ENCODE measurements at places on chromosomes 16 and 17. TPM values are rescaled to one million over a fixed set of nuclear protein-coding genes. Genes with fewer than 3 reads are reported as not detected.
A peak's percentile ranks its signal among the peaks of the same experiment; 100 is the strongest.

DNA sequence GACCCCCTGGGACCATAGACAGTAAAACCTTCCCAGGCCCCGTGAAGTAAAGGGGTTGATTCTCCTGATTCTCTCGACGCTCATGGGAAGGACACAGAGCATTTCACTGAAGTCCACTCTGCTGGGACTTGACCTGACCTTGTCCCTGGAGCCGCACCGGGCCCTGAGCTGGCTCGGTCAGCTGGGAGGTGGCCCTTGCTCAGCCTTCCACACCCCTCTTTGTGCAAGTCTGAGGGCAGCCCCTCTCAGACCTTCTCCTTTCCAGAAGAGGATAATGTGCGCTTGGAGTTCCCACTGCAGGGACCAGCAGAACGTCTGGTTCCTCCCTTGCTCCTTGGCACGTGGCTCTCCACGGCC is 115.5 kb downstream of the RAP1GAP2 start:
- no peaks in the 10 kb centered on the region for H3K36me3 ChIP-seq
- no peaks in the 10 kb centered on the region for H3K27me3 ChIP-seq
- H3K4me1 ChIP-seq, result peaks cover 6% of the 10 kb centered on the region
- DNase-seq, result no peak
- no peak overlapping the region for H3K4me3 ChIP-seq
- no peak overlapping the region for H3K27ac ChIP-seq

- no peaks in the 10 kb centered on the region for H3K4me1 ChIP-seq
- no peak for DNase-seq
- H3K27ac ChIP-seq, result no peak overlapping the region
- no peak overlapping the region for H3K4me3 ChIP-seq
Observed at GRCh38 chr16:11398136-11398535, 52.9 kb downstream of the RMI2 start.

DNA sequence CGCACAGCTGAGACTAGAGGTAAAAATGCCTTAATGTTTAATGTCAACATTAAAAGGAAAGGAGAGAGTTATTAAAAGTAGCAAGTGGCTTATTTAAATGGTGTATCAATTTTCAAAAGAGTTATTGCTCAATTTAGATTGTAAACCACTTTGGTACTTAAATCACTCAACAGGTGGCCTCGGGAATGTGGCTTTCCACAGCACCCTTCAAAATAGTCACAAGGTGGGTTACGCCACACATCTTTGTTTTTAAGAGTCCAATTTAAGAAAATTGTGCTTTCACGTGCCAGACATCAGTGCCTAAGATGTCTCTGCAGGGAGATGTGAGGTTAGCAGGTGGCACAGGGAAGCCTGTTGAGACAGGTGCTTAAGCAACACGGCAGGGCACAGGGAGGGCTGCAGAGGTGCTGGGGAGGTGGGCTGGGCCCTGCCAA is 27.5 kb upstream of the ADCY7 start:
- peaks cover 8% of the 10 kb centered on the region for H3K27me3 ChIP-seq
- DNase-seq, result no peak
- H3K27ac ChIP-seq, result no peak overlapping the region
- H3K4me3 ChIP-seq, result no peak overlapping the region

- peaks cover 53% of the 10 kb centered on the region for H3K4me1 ChIP-seq
- peak; percentile 4 for DNase-seq
- H3K36me3 ChIP-seq, result no peaks in the 10 kb centered on the region
Observed at GRCh38 chr16:4376126-4376892, 4.7 kb downstream of the VASN start.

SOX8 gene
- 3.0 TPM for total RNA-seq

DNA sequence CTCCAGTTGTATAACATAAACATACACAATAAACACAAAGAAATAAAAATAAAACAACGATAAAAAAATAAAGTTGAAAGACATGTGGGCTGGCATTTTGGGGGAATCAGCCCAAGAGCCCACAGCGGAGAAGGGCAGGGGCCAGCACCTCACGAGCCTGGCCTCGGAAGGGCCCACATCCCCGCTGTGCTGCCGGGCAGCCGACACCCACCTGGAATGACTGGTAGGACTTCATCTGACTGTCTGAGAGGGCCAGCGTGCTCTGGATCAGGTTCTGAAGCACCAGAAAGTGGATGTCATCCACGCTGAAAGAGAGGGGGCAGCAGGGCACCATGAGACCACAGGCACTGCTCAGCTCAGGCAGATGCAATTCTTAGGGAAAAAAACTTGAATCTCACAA is 73.5 kb downstream of the GTF3C1 start:
- no peaks in the 10 kb centered on the region for H3K4me1 ChIP-seq
- no peaks in the 10 kb centered on the region for H3K27me3 ChIP-seq
- no peak for DNase-seq

CASKIN2 gene
- 12.6 TPM for total RNA-seq

GRCh38 chr17:67696347-67696746 is 21.4 kb upstream of the NOL11 start:
- DNase-seq, result no peak
- H3K4me1 ChIP-seq, result peaks cover 28% of the 10 kb centered on the region
- no peak overlapping the region for H3K4me3 ChIP-seq
- H3K36me3 ChIP-seq, result no peaks in the 10 kb centered on the region
- H3K27ac ChIP-seq, result no peak overlapping the region

GRCh38 chr17:42311240-42312034 is 23.1 kb downstream of the STAT5A start:
- no peak overlapping the region for H3K4me3 ChIP-seq
- H3K4me1 ChIP-seq, result peaks cover 25% of the 10 kb centered on the region
- no peaks in the 10 kb centered on the region for H3K36me3 ChIP-seq
- no peak overlapping the region for H3K27ac ChIP-seq
- H3K27me3 ChIP-seq, result no peaks in the 10 kb centered on the region
- peak; percentile 78 for DNase-seq

PRSS8 gene
- 17.6 TPM for total RNA-seq

DNA sequence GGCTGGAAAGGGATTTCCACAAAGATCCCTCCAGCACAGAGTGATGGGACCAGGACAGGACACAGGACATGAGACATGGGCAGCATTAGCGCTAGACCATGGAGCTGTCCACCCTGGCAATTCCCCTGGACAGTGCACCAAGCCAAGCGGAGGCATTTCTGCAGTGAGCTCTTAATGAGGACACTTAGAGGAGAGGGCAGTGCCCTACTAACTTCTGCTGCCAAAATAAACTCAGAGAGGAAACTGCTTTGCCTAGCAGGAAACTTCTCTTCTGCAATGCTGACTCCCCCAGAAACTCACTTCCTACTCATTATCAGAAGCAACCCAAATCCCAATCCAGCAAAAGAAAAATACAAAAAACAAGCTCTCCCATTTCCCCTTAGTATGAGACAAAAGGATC is 119.2 kb downstream of the HS3ST2 start:
- no peaks in the 10 kb centered on the region for H3K36me3 ChIP-seq
- H3K27me3 ChIP-seq, result no peaks in the 10 kb centered on the region
- DNase-seq, result peak; percentile 7

CD300A gene
- total RNA-seq, result 0.28 TPM

GRCh38 chr16:46968063-46968435 is 5.4 kb downstream of the DNAJA2 start:
- peaks cover 8% of the 10 kb centered on the region for H3K4me1 ChIP-seq
- H3K4me3 ChIP-seq, result no peak overlapping the region
- no peak for DNase-seq
- peaks cover 24% of the 10 kb centered on the region for H3K36me3 ChIP-seq

- no peak for DNase-seq
- peaks cover 13% of the 10 kb centered on the region for H3K4me1 ChIP-seq
- no peak overlapping the region for H3K4me3 ChIP-seq
- H3K36me3 ChIP-seq, result no peaks in the 10 kb centered on the region
- H3K27me3 ChIP-seq, result peaks cover 34% of the 10 kb centered on the region
Observed at GRCh38 chr16:565419-566330, 1.1 kb upstream of the NHLRC4 start.

IRF8 gene
- 1.2 TPM for total RNA-seq

- no peak overlapping the region for H3K27ac ChIP-seq
- peaks cover 47% of the 10 kb centered on the region for H3K4me1 ChIP-seq
- H3K4me3 ChIP-seq, result no peak overlapping the region
- no peaks in the 10 kb centered on the region for H3K27me3 ChIP-seq
Observed at GRCh38 chr16:56295739-56296527, 104.6 kb downstream of the GNAO1 start.

GRCh38 chr17:75352079-75352569 is 53.4 kb downstream of the GRB2 start:
- peaks cover 26% of the 10 kb centered on the region for H3K4me1 ChIP-seq
- no peak overlapping the region for H3K4me3 ChIP-seq
- DNase-seq, result peak; percentile 21
- H3K36me3 ChIP-seq, result no peaks in the 10 kb centered on the region
- no peaks in the 10 kb centered on the region for H3K27me3 ChIP-seq

SBK1 gene
- 16.4 TPM for total RNA-seq

DNA sequence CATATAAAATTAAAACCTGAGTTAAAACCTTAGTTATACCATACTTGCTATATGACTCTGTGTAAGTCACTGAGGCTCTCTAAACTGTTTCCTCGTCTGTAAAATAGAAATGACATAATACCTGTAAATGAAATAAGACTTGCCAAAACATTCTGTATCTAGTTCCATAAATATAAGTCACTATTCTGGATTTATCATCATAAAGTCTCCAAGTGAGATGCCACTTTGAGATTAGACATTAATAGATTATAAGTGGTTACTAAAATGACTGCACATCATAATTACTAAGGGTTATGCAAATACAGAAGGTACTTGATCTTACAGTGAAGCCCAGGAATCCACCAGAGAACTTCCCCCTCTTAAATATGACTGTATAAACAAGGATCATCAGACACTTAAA is 12.0 kb upstream of the BRIP1 start:
- no peaks in the 10 kb centered on the region for H3K27me3 ChIP-seq
- H3K27ac ChIP-seq, result no peak overlapping the region
- DNase-seq, result no peak

DNA sequence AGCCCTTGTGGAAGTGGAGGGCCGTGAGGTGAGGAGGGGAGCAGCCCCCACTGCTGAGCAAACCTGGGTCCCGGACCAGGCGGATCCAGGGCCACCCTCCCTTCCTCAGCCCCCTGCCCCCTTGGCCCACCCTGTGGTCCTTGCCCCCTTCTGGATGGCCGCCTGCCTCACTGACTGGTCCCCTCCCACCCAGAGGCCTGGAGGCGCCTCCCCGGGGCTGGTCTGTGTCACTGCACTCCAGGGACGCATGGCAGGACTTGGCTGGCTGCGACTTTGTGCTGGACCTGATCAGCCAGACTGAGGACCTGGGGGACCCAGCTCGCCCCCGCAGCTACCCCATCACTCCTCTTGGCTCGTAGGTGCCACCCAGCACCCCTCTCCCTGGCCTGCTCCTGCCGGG is 19.2 kb upstream of the SMIM5 start:
- peaks cover 12% of the 10 kb centered on the region for H3K4me1 ChIP-seq
- H3K27ac ChIP-seq, result no peak overlapping the region
- H3K4me3 ChIP-seq, result no peak overlapping the region
- H3K36me3 ChIP-seq, result no peaks in the 10 kb centered on the region
- H3K27me3 ChIP-seq, result no peaks in the 10 kb centered on the region

GRCh38 chr16:73176577-73177013 is 128.7 kb upstream of the ZFHX3 start:
- peak; percentile 27 for DNase-seq
- no peak overlapping the region for H3K4me3 ChIP-seq
- H3K27me3 ChIP-seq, result no peaks in the 10 kb centered on the region
- peaks cover 19% of the 10 kb centered on the region for H3K4me1 ChIP-seq
- no peaks in the 10 kb centered on the region for H3K36me3 ChIP-seq

- no peak overlapping the region for H3K4me3 ChIP-seq
- peaks cover 12% of the 10 kb centered on the region for H3K4me1 ChIP-seq
- no peak for DNase-seq
- no peaks in the 10 kb centered on the region for H3K36me3 ChIP-seq
- no peaks in the 10 kb centered on the region for H3K27me3 ChIP-seq
Observed at GRCh38 chr16:77373726-77374125, 61.1 kb downstream of the ADAMTS18 start.

PDILT gene
- total RNA-seq, result not detected

DNA sequence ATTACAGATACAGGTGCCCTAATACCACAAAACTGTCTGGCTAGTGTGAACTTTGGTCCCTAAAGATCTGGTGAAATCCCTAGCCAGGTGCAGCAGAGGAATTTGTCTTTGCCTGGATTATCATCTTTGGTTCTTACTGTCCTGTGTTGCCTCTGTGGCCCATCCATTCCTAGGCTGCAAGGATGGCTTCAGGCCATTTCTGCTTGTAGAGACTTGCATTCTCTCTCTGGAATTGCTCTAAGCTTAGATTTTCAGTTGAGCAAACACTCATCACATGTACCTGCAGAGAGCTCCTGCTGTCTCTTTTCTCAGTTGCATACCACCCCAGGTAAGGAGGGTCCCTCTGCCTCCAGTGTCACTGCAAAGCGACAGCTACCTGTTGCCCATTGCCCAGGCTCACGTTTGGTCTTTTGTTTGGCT is 114.9 kb downstream of the PRKCA start:
- H3K27me3 ChIP-seq, result no peaks in the 10 kb centered on the region
- H3K36me3 ChIP-seq, result no peaks in the 10 kb centered on the region
- H3K4me3 ChIP-seq, result no peak overlapping the region
- no peak overlapping the region for H3K27ac ChIP-seq

- no peak for DNase-seq
- peaks cover 29% of the 10 kb centered on the region for H3K27me3 ChIP-seq
- H3K27ac ChIP-seq, result peak overlapping the region; percentile 84
Observed at GRCh38 chr17:81511804-81512561, 616 bp downstream of the ACTG1 start.

GPRC5B gene
- 21.1 TPM for total RNA-seq

DNA sequence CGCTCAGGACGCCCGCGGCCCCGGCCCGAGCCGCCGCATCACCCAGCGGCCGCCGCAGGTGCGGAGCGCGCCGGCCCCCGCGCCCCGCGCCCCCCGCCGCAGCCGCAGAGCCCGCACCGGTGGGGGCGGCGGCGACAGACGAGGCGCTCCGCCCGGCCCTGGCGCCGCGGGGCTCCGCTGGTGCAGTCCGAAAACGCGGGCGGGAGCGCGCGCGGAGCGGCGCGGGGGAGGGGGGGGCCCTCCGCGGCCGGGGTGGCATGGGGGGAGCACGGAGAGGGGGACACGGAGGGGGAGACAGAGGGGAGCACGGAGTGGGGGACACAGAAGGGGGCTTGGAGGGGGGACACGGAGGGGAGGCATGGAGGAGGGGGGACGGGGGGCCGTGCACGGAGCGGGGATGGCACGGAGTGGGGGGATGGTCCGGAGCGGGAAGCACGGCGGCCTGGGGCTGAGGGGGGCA is at the start of gene AATK:
Gene AATK (minus strand): TSS at position 189 of the 460 bp plus-strand sequence. CDS start 229 bp downstream, outside the sequence.
- H3K27me3 ChIP-seq, result peaks cover 9% of the 10 kb centered on the region
- no peak for DNase-seq
- H3K27ac ChIP-seq, result no peak within 1 kb of the TSS

KCNH6 gene
- 0.03 TPM for total RNA-seq

GRCh38 chr17:42669977-42670788 is 6.6 kb downstream of the PLEKHH3 start:
- H3K27ac ChIP-seq, result no peak overlapping the region
- peak; percentile 79 for DNase-seq

SALL1 gene
- total RNA-seq, result 70.7 TPM

Data from neural progenitor cell (in vitro differentiated cells).